Stimulated activated CD8-positive, alpha-beta memory T cell treated with anti-CD3 and anti-CD28 coated beads, Interleukin-2, amount 100 ng/mL, for 1 hour (primary cell): ENCODE measurements at places on chromosomes 1 and 21.

DNA sequence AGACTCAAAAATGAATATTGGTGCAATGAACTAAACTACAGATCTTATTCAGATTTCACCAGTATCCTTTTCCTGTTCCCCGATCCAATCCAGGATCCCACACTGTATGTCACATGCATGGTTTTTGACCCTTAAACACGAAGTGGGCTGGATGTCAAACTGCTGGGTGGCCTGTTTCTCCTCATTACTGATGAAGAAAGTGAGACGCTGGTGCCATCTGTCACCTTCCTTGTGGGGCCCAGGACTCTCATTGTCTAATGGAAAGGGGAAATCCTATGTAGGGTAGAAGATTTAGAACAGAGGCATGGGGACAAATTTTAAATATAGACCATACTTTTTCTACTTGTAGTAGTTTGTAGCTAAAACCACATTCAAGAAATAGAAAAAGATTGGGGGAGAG, 56.2 kb downstream of the DISC1 start:
- DNase-seq: no peak

DNA sequence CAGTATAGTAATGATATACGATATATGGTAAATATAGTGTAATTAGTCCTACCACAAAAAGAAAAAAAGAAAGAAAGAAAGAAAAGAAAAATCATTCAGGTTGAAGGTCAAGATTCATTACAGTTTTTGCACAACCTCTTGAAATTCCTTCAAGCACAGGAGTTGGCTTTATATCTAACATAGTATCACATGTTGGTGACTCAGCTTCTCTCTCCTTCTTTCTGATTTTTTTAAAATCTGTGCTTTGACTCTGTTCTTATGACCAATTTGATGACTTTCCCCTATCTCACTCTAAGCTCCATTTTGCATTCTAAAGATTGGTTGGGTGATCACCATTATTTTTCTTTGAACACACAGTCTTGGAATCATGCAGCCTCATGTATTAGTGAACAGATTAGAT, 148.2 kb upstream of the COL11A1 start:
- no peak for DNase-seq

- peak; percentile 1 for DNase-seq
Measured at GRCh38 chr1:247639381-247639981, 34.1 kb downstream of the OR2G3 start.

DNA sequence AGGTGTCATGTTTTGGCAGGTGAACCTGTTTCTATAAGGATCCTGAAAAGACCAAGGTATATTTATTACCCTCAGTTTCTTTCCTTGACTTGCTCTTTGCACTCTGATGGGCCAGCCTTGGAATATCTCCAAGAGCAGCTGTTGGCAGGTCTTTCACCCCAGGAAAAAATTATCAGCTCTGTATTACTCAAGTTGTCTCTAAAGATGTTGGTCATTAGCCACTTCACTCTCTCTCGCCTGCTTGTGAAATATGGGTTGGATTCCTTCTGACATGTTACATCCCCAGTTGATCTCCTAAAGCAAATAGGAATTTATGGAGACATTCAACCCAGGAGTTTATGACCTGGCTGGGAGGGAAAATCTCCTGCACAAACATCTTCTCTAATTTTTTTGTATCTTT, 85.9 kb downstream of the KCNJ15 start:
- no peak for DNase-seq

GRCh38 chr1:32767641-32768040, 49.5 kb downstream of the YARS1 start:
- no peak for DNase-seq

- no peak for DNase-seq
Measured at GRCh38 chr1:75126611-75127101, 7.5 kb upstream of the LHX8 start.
